Esophagus muscularis mucosa (tissue), 4 donors: ENCODE measurements at places on chromosomes 1 and 21. TPM values are rescaled to one million over a fixed set of nuclear protein-coding genes. Genes with fewer than 3 reads are reported as not detected.
A peak's percentile ranks its signal among the peaks of the same experiment; 100 is the strongest.

DCST1 gene
- total RNA-seq, result 0.42 TPM

REN gene
- not detected for total RNA-seq

AMY2B gene
- total RNA-seq, result 43.2 TPM

LRRC39 gene
- 0.86 TPM for total RNA-seq

ARHGEF10L gene
- total RNA-seq, result 71.4 TPM

PTGER3 gene
- total RNA-seq, result 34.8 TPM

CFAP74 gene
- not detected for total RNA-seq

SELENON gene
- total RNA-seq, result 75.1 TPM

LCE1A gene
- not detected for total RNA-seq

CNR2 gene
- total RNA-seq, result not detected

PCP4 gene
- total RNA-seq, result 82.0 TPM

ABCG1 gene
- 23.9 TPM for total RNA-seq

DNA sequence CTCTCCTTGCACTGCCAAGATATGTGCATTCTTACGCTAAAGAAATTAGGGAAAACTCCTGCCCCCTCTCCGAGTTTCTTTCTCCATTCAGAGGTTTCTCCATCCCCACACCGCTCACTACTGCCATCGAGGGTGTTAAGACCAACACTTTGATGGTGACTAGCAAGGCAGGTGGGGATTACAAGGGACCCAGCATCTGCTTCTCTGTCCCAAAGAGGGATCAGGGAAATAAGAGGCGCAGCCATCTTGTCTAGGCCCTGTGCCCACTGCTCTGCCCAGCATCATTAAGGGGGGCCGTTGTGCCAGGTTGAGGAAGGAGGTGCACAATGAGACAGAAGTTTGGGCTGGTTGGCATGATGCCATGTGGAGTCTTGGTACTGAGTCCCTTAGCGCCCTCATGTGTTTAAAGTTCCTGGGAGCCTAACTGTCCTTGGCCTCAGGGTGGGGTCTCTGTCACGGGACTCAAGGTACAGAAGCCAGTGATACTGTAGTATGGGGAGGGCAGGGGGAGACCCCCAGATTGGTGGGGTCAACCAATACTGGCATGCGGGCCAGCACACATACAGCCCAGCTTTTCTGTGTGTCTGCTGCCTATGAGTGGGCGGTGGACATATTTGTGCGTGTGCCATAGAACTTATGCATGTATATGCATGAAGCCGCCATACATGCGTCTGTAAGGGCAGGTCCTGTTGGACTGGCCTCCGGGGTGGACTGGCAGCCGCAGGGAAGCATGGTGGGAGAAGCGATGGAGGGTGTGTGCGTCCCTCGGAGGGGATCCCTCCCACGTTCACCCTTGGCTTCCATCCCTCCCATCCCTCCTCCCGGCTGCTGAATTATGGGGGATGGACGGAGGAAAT is 5.5 kb downstream of the EFNA3 start:
- H3K36me3 ChIP-seq, result no peaks in the 10 kb centered on the region
- H3K4me1 ChIP-seq, result peaks cover 81% of the 10 kb centered on the region
- peak overlapping the region; percentile 69 for H3K4me3 ChIP-seq
- H3K27ac ChIP-seq, result no peak overlapping the region

- no peak for DNase-seq
- no peaks in the 10 kb centered on the region for H3K27me3 ChIP-seq
- H3K27ac ChIP-seq, result peak overlapping the region; percentile 38
- peaks cover 96% of the 10 kb centered on the region for H3K36me3 ChIP-seq
- H3K4me1 ChIP-seq, result peaks cover 32% of the 10 kb centered on the region
These were observed 15.2 kb upstream of the ST3GAL3 start for GRCh38 chr1:43691871-43692815.

GRCh38 chr1:14964711-14965055 is 188.9 kb upstream of the TMEM51 start:
- no peak overlapping the region for H3K4me3 ChIP-seq
- no peaks in the 10 kb centered on the region for H3K27me3 ChIP-seq
- peaks cover 16% of the 10 kb centered on the region for H3K36me3 ChIP-seq

- no peak overlapping the region for H3K27ac ChIP-seq
- H3K36me3 ChIP-seq, result no peaks in the 10 kb centered on the region
- no peaks in the 10 kb centered on the region for H3K4me1 ChIP-seq
These were observed 42.6 kb downstream of the F13B start for GRCh38 chr1:197024460-197024859.

GRCh38 chr1:227947676-227948492 is at the start of gene WNT9A:
WNT9A (minus strand) TSS chr1:227947932; CDS start chr1:227947887, 45 bp downstream.
- no peaks in the 10 kb centered on the region for H3K27me3 ChIP-seq
- no peaks in the 10 kb centered on the region for H3K36me3 ChIP-seq
- H3K27ac ChIP-seq, result peak within 1 kb of the TSS; percentile 91
- no peak for DNase-seq
- peak within 1 kb of the TSS; percentile 73 for H3K4me3 ChIP-seq
- H3K4me1 ChIP-seq, result peaks cover 45% of the 10 kb centered on the region

- no peak for DNase-seq
- no peak overlapping the region for H3K27ac ChIP-seq
- peaks cover 13% of the 10 kb centered on the region for H3K4me1 ChIP-seq
These were observed 2.1 kb upstream of the LPGAT1 start for GRCh38 chr1:211832661-211833060.

DNA sequence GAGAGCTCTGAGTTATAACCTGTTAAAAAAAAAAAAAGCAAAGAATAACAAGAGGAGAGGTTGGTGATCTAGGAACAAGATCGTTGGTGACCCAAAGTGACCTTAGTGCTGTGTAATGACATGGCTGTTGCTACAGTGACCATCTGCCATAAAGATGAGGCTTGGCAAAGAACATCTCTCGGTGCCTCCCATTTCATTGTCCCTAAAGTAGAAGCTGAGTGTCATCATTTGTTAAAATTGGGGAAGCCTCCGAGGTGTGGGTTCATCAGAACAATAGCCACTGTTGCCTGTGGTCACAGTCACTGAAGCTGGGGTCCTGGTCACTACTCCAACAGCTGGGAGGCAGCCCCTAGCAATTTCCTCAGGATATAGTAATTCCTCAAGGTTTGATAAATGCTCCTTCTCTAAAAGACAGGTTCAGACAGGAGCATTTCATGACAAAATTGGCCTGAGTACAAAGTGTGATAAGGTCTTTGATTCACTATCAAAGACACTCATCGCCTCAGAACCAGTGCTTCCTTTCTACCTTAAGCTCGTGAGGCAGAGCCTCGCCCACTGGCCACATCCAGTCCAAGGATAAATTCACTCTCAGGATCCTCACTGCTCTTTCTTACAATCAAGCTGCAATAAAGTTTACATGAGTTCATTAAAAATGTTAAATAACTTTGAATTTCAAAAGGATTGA is 81.9 kb upstream of the RGS2 start:
- peaks cover 14% of the 10 kb centered on the region for H3K4me1 ChIP-seq
- no peaks in the 10 kb centered on the region for H3K27me3 ChIP-seq
- DNase-seq, result no peak
- no peak overlapping the region for H3K27ac ChIP-seq
- no peaks in the 10 kb centered on the region for H3K36me3 ChIP-seq

DNA sequence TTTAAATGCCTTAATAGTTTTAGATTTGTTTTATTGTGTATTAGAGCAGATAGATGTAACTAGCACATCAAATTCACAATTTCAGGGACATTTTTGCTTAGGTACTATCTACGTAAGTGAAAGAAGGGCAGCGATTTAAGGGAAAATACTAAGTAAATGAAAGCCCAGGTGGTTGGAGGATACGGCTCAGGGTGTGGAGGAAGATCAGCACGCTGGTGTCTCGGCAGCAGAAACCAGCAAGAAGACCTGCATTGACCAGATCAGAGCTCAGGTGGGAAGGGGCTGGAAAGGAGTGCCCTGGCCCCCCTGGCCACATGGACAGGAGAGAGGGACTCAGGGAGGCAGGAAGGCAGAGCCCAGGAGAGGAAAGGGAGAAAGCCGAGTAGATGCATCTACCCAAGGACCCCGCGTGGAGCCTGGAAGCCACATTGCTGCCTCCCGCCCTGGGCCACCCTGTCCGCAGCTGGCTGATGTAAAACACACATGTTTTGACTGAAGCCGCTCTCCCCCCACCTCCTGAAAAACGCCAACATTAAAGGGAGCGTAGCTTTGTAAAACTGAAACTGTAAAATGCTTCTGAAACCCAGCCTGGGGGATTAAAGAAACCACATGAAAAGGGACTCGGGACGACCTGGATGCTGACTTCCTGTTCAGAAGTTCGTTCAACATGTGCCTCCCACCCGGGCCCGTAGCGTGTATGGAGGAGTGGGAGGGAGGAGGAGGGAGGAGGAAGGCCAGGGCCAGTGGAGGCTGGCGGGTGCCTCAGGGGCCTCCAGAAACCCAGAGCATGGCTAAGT is 72.6 kb upstream of the TARDBP start:
- no peak overlapping the region for H3K4me3 ChIP-seq
- DNase-seq, result no peak
- peaks cover 20% of the 10 kb centered on the region for H3K4me1 ChIP-seq

- H3K4me1 ChIP-seq, result no peaks in the 10 kb centered on the region
- no peak for DNase-seq
- no peaks in the 10 kb centered on the region for H3K27me3 ChIP-seq
- H3K4me3 ChIP-seq, result no peak overlapping the region
- H3K36me3 ChIP-seq, result no peaks in the 10 kb centered on the region
- no peak overlapping the region for H3K27ac ChIP-seq
These were observed 38.9 kb upstream of the C1orf185 start for GRCh38 chr1:51063121-51063520.

DNA sequence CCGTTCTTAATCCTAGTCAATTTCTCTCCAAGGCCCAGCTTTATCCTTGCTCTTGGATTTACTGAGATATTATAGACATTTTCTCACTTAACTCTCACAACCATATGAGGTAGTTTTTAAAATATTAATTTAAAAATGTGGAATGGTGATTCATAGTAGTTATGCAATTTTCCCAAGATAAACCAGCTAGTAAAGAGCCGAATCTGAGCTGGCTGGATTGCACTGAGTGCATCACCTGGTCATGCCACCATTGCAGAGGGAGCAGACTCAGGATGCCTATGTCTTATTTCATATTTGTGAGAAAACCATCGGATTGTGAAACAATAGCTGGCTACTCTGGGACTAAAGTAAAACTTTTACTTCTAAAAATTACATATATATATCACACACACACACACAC is 494.0 kb downstream of the KCNT2 start:
- no peak for DNase-seq
- H3K36me3 ChIP-seq, result no peaks in the 10 kb centered on the region
- H3K27me3 ChIP-seq, result no peaks in the 10 kb centered on the region

DNA sequence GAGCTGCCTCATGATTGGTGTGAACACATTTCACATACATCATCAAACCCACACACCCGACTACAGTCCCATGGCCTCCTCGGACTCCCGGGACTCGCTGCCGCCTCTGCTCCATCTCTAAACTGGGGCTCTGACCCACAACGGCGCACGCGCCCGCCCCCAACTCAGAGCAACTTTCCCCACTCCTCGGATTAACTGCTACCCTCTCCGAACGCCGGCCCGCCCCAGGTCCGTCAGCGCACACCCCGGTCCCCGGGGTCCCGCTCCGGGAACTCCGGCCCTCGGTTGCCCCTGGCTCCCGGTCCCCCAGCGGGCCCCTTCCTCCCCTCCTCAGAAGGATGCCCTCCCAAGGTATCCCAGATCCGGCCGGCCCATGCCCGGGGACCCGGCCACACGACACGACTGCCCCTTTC is 740 bp downstream of the DSTYK start:
- peaks cover 34% of the 10 kb centered on the region for H3K4me1 ChIP-seq
- H3K27me3 ChIP-seq, result no peaks in the 10 kb centered on the region
- no peak for DNase-seq
- H3K4me3 ChIP-seq, result peak overlapping the region; percentile 73

GRCh38 chr1:246761396-246761795 is 37.2 kb downstream of the SCCPDH start:
- no peaks in the 10 kb centered on the region for H3K4me1 ChIP-seq
- no peaks in the 10 kb centered on the region for H3K27me3 ChIP-seq
- no peak overlapping the region for H3K27ac ChIP-seq
- DNase-seq, result no peak
- H3K36me3 ChIP-seq, result peaks cover 10% of the 10 kb centered on the region

GRCh38 chr1:76156987-76157386 is 82.4 kb downstream of the ST6GALNAC3 start:
- peaks cover 18% of the 10 kb centered on the region for H3K4me1 ChIP-seq
- no peak for DNase-seq
- no peaks in the 10 kb centered on the region for H3K27me3 ChIP-seq
- H3K36me3 ChIP-seq, result no peaks in the 10 kb centered on the region
- H3K4me3 ChIP-seq, result no peak overlapping the region

DNA sequence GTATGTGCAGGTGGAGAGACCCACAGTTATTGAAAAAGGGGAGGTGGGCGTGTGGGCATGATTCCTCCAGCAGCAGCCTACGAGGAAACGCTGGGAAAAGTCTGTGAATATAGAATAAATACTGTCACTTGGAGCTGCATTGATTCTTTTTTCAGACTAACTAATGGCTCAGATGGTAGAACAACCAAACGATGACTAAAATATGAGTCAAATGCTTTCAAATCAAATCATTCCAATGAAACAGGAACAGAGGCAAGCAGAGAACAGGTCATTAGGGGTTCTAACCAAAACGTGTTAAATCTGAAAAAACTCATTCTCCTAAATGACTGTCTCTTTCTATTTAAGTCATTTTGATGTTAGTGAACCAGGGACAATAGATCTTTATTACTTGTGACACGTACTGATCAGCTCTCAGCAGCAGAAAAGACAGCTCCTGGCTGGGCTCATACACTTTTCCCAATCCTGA is 35.1 kb upstream of the SEC16B start:
- H3K4me3 ChIP-seq, result no peak overlapping the region
- H3K36me3 ChIP-seq, result peaks cover 19% of the 10 kb centered on the region
- no peaks in the 10 kb centered on the region for H3K27me3 ChIP-seq
- DNase-seq, result no peak
- H3K27ac ChIP-seq, result no peak overlapping the region

GRCh38 chr1:93976291-93976690 is 67.1 kb upstream of the GCLM start:
- no peak overlapping the region for H3K27ac ChIP-seq
- peaks cover 16% of the 10 kb centered on the region for H3K4me1 ChIP-seq
- no peak for DNase-seq
- no peaks in the 10 kb centered on the region for H3K27me3 ChIP-seq
- H3K36me3 ChIP-seq, result no peaks in the 10 kb centered on the region
- H3K4me3 ChIP-seq, result no peak overlapping the region

DNA sequence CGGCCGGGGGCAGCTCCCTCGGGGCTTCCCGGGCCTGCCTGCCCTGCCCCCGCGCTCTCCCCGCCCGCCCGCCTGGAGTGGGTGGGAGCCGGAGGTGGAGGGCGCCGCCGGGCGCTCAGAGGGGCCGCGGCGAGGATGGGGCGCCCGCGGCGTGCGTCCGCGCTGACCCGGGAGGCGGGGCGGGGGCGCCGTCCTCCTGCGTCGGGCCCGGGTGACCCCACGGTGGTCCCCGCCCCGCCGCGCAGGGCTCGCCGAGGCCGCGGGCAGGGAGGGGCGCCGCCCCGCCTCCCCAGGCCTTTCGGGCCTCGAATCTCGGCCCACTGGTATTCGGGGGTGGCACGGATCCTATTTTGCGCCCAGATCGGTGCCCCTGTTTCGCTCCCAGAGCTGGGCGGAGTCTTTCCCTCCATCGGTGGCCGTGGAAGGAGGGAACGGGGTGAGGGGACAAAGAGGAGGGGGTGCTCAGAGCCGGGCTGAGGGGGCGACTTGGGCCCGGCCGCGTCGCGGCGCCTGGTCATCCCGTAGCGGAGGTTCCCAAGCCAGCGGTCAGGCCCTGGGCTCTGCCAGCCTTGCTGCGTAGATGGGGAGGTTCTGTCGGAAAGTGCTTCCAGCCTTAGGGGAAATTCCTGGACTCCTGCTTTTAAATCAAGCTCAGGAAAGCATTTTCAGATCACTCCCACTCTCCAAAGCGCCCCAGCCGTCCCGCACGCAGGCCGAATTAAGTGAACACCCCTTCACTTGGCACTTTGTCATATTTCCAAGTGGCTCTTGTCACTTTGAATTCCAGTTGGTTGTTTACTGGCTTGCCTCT is 545 bp downstream of the PATJ start:
- no peaks in the 10 kb centered on the region for H3K36me3 ChIP-seq
- H3K27ac ChIP-seq, result peak overlapping the region; percentile 98
- DNase-seq, result no peak
- no peaks in the 10 kb centered on the region for H3K27me3 ChIP-seq
- peak overlapping the region; percentile 95 for H3K4me3 ChIP-seq
